ENCODE measurements at places on chromosomes 2 and 18. TPM values are rescaled to one million over a fixed set of nuclear protein-coding genes. Genes with fewer than 3 reads are reported as not detected.

DNA sequence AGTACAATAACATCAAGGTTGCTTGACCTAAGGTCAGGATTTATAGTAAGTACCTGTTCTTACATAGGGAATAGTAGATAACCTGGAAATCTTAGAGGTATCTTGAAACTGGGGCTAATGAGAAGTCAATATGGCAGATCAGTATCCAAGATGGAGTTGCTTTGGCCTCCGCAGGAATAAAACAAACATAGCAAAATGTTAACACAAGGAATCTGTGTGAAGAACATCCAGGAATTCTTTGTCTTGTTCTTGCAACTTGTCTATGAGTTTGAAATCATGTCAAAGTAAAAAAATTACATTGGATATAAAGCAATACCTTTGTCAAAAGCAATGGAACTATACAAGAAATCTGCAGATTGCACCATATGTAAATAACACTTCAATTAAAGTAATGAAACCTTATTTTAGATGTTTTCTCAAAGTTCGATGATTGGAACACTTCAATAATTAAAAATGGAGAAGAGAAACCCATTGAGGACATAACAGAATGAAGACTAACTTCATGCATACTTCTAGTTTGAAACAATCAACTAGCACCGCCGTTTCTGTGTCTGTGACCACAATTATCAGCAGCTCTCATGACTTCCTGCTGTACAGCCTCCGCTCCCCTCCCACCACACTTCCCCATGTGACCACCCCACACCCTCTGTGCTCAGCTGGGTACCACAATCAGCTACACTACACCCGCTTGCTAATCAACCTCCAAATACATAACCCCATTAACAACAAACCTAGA lies 27.6 kb downstream of the C2orf76 start:
- no peak for DNase-seq

GRCh38 chr2:153880926-153881325 lies 9.2 kb downstream of the GALNT13 start:
- DNase-seq: no peak

GRCh38 chr18:51006061-51006818 lies 23.8 kb upstream of the SMAD4 start:
- DNase-seq: no peak

DNA sequence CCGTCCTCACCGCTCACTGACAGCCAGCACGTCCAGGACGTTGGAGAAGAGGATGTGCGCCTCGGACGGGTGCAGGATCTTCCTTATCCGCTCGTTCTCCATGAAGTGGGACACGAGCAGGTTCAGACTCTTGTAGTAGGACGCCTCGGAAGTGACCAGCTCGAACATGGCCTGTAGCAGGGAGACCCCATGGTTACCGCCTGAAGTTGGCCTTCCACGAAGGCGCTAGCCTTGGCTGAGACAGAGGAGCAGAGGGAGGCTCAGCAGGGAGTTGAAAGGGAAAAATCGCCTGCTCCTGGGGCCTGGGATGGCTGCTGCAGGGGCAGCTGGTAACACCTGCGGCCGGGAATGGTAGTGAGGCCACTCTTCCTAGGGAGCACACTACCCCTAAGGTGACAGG lies 24.7 kb downstream of the SNORC start:
- DNase-seq: no peak

DNA sequence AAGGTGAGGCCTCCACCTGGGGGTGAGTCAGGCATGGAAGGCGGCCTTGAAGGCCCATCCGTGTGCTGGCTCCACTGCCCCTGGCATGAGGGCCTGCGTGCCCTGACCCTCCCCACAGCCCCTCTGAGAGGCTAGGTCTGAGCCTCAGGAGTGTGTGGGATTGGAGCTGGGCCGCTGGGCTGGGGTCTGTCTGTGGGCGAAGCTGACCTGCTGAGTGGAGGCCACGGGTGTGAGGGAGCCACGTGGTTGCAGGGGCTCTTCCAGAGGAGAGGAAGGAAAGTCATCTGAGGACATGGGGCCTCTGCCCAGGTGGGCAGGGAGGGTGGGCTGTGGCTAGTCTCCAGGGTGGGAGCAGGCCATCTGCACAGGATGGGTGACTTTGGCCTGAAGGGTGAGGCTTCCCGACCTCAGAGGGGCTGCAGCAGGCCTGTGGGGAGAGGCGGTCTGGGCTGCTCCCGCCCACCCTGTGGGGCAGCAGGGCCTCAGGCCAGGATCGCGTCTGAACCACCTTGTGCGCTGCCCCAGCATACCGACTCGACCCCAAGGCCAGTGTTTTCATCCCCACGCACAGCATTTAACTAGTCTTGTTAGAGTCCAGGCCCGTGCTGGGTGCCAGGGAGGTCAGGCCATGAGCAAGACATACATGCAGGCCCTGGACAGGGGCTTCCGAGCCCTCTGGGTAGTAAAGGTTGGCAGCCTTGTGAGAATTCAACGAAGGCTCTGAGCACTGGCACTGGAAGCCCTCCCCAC lies 11.2 kb downstream of the ARHGEF4 start:
- no peak for DNase-seq

DNA sequence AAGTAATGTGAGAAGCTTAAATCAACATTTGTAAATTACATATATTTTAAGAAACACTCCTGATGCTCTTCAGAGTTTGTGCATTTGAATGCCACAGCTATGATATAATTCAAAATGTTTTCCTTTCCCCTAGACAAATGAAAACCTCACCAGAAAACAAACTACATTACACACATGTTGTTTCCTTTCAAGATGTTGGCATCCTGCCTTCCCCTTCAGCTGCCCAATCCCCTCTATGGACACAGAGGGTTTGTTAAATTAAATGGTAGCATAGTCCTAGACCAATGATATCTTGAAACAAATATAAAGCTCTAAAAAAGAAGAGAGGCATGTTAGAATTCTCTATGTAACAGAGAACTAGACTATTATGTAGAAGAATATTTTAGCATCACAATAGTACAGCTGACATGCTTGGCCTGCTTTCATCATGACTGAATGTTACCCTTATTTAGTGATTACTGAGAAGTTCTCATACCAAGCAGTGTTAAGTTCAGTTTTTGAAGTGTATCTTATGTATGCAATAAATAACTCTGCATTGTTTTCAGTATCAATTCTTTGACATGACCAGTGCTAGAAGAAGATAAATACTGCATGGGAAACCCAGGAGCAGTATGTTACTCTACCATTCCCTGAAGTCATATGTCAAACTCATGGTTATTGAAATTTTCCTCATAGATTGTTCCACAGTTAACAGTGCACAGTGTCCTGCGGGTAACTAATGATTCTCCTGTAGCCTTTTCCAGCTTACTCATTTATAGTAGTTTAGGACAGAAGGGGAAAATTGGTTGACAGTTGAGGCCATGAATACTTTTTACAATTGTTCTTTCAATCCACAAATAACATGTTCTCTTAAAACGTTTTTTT lies 316.3 kb upstream of the KCNJ3 start:
- DNase-seq: no peak

- peak; percentile 36 for DNase-seq
These were observed 201.2 kb downstream of the CDCA7 start for GRCh38 chr2:173555833-173556232.

- DNase-seq: no peak
These were observed 10.2 kb upstream of the IMP4 start for GRCh38 chr2:130332271-130333073.

DNA sequence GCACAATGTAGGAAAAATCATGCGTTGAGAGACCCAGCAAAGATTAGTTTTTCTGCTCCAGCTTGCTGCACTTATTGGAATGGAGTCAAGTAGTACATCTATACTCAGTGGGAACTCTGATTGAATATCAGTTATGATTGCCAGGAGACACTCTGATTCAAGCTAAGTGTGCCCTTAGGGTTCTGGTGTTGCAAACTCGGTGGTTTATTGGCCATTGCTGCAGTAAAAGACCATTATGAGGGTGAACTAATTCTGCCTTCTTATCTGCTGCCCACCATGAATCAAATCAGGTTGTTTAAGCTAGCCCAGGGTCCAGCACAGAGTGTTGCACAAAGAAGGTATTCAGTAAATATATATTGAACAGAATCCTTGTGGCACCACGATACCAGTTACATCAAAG lies 74.8 kb upstream of the GLS start:
- no peak for DNase-seq

DNA sequence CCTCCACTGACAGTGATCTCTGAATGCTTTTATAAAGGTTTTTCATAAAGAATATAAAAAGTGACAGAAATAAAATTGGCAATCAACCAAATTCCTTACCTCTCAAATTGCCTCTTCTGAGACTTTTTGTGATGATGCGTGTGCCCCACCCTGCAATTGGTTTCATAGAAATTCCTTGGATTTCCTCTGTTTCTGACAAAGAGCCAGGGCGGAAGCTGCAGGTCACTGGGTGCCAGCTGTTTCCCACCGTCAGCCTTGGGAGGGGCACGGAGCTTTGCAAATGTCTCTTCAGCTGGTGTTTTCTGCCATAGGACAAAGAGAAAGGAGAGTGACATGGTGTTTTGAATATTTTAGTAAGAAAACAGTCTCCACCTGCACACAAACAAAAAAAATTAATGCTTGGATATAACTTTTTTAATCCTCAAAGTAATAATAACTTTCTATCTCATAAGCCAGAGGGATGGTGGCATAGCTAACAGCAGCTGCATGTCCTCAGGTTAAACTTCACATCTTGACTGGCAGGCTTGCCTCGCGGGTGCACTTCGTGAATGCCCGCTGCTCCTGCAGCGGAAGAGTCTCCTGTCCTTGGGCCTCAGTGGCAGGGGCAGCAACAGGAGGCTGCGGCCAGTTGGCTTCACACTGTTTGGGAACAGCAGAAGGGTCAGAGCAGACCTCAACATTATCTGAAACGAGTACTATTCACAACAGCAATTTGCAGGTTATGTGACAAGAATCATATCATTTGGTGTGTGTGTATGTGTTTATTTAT lies 24.7 kb downstream of the AGAP1 start:
- DNase-seq: no peak

DNA sequence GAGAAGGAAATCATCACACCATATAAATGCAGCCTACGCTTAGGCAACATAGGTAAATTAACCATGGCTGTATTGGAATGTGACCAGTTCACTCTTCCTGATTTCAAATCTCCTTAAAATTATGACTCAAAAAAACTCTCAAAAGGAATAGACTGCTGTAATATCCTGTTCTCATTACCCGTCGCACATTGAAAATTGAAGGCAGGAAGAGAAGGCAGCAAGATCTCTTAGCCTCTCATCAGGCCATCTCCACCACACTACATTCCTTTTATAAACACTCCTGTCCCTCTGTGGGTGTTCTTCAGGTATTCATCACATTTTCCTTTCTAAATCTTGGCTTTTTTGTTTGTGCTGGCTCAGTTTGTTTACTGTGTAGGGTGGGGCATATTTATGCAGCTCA lies 83.2 kb downstream of the PPP1R1C start:
- DNase-seq: no peak

DNA sequence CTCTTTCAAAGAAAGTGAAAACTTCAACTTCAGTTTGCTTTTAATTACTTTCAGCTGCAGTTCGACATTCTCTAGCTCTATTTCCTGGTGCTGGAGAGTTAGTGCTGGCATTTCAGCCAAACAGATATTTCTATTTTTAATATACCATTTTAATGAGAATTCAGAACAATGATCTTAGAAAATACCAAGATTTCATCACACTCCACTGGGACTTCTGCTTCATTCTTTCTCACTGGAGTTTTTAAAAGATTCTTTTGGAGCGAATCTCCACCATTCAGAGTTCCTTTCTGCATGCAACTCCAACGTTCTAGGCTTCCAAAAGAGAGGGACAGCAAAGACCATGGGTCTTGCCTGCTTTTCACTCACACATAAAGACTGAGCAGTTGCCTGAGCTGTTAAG lies 94.2 kb downstream of the CABLES1 start:
- no peak for DNase-seq

GRCh38 chr2:112637289-112637660 lies 8.5 kb upstream of the SLC20A1 start:
- DNase-seq: no peak

- no peak for DNase-seq
These were observed 1048.4 kb downstream of the CNTNAP5 start for GRCh38 chr2:125073440-125073839.

DNA sequence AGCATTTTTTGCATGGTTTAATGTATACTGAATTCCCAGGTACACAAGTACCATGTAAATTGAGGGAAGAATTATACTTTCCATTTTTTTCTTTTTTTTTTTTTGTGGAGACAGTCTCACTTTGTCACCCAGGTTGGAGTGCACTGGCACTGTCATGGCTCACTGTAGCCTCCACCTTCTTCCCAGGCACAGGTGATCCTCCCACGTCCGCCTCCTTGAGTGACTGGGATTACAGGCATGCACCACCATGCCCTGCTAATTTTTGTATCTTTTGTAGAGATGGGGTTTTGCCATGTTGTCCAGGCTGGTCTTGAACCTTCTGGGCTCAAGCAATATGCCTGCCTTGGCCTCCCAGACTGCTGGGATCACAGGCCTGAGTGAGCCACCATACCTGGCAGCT lies 3.8 kb downstream of the HSPE1 start:
- no peak for DNase-seq

- DNase-seq: no peak
These were observed 948.3 kb downstream of the CNTNAP5 start for GRCh38 chr2:124973396-124973795.

NGEF gene
- polyA plus RNA-seq: 4.2 TPM

PCARE gene
- 0.25 TPM for polyA plus RNA-seq

ANKRD29 gene
- polyA plus RNA-seq: 13.6 TPM

UGT1A8 gene
- polyA plus RNA-seq: 0.56 TPM

TTLL4 gene
- polyA plus RNA-seq: 9.0 TPM

IL37 gene
- polyA plus RNA-seq: not detected

PSTPIP2 gene
- 4.7 TPM for polyA plus RNA-seq

FBXO36 gene
- polyA plus RNA-seq: 2.3 TPM
